ENCODE measurements at places on chromosomes 3 and 15. TPM values are rescaled to one million over a fixed set of nuclear protein-coding genes. Genes with fewer than 3 reads are reported as not detected.

Gene SCAMP5
- total RNA-seq: 6.6 TPM

Gene SLCO2A1
- 40.3 TPM for total RNA-seq

Gene CDCP1
- 27.5 TPM for total RNA-seq

Gene OIP5
- not detected for total RNA-seq

Gene KNSTRN
- total RNA-seq: 13.5 TPM

Gene GOLGA8T
- total RNA-seq: 1.5 TPM

Gene SNX1
- 92.8 TPM for total RNA-seq

Gene LEKR1
- not detected for total RNA-seq

Gene MYL3
- total RNA-seq: not detected

Gene SMCO1
- total RNA-seq: not detected

Gene SI
- not detected for total RNA-seq

Gene IL5RA
- total RNA-seq: not detected

Gene HERC2
- 45.2 TPM for total RNA-seq

Gene KY
- 3.7 TPM for total RNA-seq

Gene KBTBD13
- total RNA-seq: not detected

Gene RASL12
- total RNA-seq: 85.7 TPM

Gene FBN1
- 102 TPM for total RNA-seq

Gene DISP2
- total RNA-seq: 0.74 TPM

Gene COL8A1
- 23.1 TPM for total RNA-seq

Gene LEO1
- 21.9 TPM for total RNA-seq

Gene ONECUT1
- not detected for total RNA-seq

Gene IL17RB
- not detected for total RNA-seq

Gene LYZL4
- not detected for total RNA-seq

Gene TJP1
- total RNA-seq: 110 TPM

Gene ZCWPW2
- 3.7 TPM for total RNA-seq

Gene ZKSCAN7
- total RNA-seq: 2.7 TPM

Gene RPL22L1
- total RNA-seq: 36.1 TPM

Gene GXYLT2
- total RNA-seq: 10.1 TPM

Gene ARGFX
- total RNA-seq: not detected

Gene CHRM5
- not detected for total RNA-seq

Gene LDHAL6B
- total RNA-seq: not detected

Gene PRRT3
- 1.7 TPM for total RNA-seq

Gene THBS1
- 513 TPM for total RNA-seq

Gene C3orf80
- not detected for total RNA-seq

Gene STAB1
- total RNA-seq: 124 TPM

Gene GOLGA6A
- 0.25 TPM for total RNA-seq

Measured in vagina (tissue), 2 donors.